B cell (primary cell): ENCODE measurements at places on chromosomes 7 and 10.

- peak; percentile 53 for DNase-seq
Observed at GRCh38 chr7:73811760-73812168, 19.0 kb upstream of the CLDN4 start.

- no peak for DNase-seq
Observed at GRCh38 chr10:84991301-84991700, 662.9 kb downstream of the CCSER2 start.

DNA sequence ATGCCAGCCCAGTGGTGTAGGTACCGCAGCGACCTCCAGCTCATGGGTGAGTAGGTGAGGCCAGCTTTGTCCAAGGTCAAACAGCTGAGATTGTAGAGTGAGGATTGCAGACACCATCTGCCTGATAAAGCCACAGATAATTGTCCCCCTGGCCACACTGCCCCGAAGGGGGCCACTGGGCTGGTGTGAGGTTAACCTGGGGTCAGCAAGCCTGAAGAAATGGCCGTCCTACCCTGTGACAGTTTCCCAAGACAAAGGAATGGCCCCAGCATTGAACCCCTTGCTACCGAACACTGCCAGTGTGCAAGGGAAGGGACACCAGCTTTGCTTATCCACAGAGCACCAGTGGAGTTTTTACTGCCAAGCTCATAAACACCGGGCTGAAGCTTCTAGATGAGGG is 23.0 kb downstream of the ECHDC3 start:
- DNase-seq: no peak

- no peak for DNase-seq
Observed at GRCh38 chr10:86391986-86392722, 25.6 kb upstream of the GRID1 start.

DNA sequence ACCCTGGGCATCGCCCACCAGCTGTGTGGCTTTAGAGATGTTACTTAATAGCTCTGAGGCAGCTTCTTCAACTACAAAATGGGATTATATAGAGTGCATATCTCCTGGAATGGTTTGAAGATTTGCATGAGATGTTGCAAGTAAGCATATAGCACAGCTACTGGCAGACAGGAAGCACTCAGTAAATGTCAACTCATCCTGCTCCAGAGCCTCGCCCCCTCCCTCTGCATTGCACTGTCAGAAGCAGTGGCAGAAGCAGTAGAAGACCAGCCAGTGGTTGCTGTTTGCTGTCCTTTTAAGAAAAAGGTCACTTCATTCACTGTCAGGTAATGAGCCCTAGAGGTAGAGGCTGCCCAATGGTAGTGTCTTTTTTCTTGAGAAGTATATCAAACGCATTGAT is 180.0 kb upstream of the GHITM start:
- DNase-seq: no peak

- DNase-seq: no peak
Observed at GRCh38 chr7:27423290-27423689, 180.7 kb downstream of the EVX1 start.

DNA sequence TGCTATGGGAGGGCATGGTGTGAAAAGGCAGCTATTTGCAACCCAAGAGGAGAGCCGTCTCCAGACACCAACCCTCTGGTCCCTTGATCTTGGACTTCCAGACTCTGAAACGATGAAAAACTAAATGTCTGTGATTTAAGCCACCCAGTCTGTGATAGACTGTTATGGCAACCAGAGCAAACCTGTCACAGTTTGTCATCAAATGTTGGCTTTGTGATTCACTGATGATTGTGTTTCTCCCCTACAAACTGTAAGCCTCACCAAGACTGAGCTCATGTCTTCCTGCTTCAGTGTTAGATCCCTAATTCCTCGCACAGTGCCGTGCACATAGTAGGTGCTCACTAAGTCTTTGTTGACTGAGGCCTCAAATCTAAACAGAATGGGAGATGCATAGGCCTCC is 224.6 kb upstream of the PITRM1 start:
- no peak for DNase-seq

- no peak for DNase-seq
Observed at GRCh38 chr7:80847895-80848294, 71.0 kb downstream of the SEMA3C start.

- DNase-seq: no peak
Observed at GRCh38 chr7:94357076-94357475, 37.6 kb upstream of the COL1A2 start.

DNA sequence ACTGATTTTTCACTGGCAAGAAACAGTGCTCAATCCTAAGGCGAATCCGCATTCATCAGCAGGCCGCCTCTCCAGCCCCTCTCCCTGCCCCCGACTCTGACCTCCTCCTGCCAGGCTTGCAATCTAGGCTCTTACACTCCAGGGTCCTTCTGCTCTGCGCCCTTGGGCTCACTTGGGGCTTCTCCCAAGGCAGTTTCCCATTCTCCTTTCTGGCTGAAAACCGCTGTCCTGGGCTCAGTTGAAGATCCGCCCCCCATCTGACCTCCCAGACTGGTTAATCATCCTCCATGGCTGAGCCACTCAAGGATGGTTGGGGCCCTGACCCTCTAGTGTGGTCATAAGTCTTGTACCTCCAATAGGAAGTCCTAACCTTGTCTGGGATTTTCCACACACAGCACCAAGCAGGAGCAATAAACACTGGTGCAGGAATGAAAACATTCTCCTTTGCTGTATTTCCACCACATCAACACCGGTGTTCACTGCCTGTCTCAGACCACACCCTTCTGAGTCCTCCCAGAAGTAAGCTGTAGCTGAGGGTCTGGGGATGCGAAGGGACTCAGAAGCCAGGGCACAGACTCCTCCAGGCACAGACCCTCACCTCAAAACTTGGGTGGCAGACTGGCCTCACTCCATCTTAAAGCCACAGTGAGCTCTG is 42.4 kb downstream of the TNS3 start:
- no peak for DNase-seq

DNA sequence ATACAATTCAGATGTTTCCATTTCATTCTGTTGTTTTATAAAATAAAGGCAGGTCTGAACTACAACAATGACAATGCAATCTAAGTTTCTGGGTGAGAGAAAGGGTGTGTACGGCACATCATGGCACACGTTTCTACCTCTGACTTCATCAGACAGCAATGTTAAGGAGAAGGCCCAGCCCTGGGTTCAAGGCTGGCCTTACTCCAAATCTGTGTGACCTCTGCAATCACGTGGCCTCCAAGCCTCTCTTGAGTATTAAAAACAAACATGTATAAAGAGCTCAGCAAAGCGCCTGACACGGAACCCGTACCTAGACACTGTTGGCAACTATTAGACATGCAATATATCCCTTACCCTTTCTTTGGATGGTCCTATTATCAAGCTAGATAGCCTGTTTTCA is 114.1 kb downstream of the LARP4B start:
- no peak for DNase-seq
